Left hindlimb (tissue), 1 donor: ENCODE measurements at places on chromosomes 2 and 18.

DNA sequence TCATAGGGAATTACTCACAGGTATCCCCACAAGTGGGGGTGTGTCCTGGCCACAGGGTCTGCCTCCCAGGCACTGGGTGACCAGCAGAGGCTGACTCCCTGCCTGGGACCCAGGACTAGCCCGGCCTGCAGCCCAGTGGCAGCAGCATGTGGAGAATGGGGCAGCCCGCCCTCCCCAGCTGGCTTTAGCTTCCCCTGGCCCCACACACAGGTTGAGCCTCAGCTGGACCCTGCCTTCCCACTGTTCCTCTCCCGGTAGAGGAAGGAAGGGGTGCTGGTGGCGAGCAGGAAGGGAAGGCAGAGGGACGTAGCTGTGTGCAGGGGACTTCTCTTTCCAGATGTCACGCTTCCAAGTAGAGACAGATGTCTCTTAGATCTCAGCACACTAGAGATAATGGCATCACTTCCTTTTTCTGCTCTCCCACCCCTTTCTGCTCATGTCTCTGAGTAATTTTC lies 51.4 kb downstream of the EMILIN2 start:
- DNase-seq = peak; percentile 15

DNA sequence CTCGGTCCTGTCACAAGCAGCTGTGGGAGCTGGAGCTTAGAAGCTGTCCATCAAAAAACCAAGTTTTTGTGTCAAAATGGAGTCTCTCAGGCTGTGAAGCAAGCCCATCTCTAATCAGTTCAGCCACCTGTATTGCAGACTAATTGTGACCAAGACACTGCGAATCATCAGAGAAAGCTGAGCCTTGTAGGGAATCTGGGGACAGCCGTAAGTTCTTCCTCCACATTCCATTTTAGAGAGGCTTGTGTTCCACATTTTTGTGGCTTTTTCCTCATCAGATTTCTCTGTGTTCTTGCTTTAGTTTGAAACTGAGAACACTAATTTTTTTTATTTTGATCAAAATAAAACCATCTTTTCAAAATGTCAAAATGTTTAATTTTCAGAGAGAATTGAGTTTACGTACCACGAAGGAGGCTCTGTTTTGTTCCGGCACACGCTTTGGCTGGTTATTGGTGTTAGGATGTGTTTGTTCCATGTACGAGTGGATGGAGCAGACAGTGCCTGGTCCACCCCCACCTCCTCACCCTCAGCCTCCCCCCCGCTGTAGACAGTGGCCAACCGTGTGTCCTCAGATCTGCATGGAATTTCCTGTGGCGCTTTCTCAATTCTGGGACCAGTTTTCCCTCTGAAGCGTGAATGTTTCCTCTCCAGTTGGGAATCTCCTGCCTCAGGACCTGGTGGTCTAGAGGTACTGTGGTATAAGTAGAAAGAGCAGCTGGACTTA lies 140.8 kb downstream of the AGAP1 start:
- DNase-seq = no peak

DNA sequence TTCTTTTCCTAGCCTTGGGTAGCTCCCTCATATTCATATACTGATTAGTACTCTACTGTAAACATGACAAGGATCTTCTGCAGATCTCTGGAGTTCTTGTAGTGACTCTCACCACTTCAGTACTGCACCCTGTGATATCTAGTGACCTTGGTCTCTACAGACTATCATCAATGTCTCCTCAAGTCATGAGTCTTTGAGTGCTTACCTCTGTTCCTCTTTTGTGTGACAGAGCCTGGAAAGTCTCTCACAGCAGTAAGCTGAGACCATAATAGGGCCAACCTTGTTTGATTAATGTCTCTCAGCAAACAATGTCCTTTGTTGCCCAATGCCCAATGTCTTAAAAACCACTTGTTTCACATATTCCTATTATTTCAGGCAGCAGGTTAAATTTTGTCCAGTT lies 34.2 kb upstream of the BAZ2B start:
- DNase-seq = no peak

DNA sequence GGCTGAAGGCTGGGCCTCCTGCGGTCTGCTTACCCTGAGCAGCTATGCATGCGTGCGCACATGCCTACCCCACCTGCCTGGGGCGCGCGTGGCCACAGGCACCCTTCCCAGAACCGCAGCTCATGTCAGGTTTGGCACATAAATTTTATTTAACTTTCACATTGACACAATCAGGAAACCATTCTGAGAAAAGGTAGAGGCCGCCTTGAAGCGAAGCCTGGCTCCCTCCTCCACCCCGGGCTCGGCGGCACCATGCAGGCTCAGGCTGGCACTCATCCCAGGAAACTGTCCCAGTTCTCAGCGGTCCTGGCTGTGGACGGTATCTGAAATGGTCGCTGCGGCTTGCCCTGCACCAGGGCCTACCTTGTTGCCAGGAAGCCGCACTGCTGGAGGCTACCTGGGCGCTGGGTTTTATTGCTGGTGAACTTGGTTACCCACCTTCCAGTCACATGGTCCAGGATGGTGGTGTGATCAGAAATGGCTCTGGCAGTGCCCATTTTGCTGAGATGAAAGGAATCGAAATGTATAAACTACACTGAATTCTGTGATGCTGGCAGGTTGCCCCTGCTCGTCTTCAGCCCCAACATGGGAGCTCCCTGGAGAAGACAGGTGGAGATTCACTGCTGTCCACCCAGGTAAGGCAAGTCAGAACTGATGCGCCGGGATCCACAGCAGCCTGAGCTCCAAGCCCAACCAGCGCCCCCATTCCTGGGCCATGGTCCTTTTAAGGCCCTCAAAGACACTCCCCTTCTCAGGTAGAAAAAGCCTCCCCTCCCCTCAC lies 25.5 kb downstream of the CHST10 start:
- DNase-seq = no peak

- no peak for DNase-seq
Measured at GRCh38 chr2:222142027-222142426, 156.8 kb downstream of the PAX3 start.

DNA sequence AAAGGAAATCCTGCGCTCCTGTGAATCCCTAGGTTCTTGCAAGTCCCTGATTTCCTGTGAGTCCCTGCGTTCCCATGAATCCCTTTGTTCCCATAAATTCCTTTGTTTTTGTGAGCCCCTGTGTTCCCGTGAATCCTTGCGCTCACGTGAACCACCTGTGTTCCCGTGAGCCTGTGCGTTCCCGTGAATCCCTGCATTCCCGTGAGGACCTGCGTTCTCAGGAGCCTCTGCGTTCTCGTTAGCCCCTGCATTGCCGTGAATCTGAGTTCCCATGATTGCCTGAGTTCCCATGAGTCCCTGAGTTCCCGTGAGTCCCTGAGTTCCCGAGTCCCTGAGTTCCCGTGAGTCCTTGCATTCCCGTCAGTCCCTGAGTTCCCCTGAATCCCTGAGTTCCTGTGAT lies 71.5 kb downstream of the SNTG2 start:
- no peak for DNase-seq

GRCh38 chr2:188787021-188787657 lies 187.0 kb upstream of the COL3A1 start:
- DNase-seq = no peak

DNA sequence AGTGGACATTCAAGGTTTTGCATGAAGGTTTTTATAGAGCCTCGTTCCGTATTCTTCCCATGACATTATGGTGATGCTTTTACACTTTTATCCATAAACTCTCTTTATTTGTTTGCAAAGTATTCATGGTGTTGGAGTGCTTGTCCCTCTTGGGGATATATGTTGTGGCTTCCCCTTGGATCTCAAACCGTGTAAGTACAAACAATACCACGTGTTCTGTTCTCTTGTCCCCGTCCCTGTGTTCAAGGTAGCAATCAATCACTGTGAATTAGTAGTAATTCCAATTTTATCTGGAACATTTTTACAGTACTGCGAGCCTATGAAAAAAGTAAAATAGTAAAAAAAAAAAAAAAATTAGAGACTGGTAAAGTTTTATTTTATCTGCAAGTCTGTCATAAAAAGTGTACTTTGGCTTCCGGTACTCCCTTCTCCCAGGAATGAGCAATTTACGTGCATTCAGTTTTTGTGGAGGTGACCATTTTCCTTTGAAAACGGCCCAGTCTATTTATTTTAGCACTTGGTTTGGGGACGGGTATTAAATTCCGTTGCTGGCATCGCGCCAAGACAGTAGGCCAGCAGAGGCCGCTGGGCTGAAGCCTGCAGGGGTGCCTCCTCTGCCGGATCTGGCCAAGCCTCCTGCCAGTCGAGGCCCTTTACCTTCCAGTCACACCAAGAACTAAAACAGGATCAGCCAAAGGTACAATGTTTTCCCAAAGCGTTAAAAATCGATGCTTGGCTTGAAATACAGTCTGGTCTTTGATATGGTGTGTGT lies 175.7 kb downstream of the SOCS6 start:
- peak; percentile 61 for DNase-seq

DNA sequence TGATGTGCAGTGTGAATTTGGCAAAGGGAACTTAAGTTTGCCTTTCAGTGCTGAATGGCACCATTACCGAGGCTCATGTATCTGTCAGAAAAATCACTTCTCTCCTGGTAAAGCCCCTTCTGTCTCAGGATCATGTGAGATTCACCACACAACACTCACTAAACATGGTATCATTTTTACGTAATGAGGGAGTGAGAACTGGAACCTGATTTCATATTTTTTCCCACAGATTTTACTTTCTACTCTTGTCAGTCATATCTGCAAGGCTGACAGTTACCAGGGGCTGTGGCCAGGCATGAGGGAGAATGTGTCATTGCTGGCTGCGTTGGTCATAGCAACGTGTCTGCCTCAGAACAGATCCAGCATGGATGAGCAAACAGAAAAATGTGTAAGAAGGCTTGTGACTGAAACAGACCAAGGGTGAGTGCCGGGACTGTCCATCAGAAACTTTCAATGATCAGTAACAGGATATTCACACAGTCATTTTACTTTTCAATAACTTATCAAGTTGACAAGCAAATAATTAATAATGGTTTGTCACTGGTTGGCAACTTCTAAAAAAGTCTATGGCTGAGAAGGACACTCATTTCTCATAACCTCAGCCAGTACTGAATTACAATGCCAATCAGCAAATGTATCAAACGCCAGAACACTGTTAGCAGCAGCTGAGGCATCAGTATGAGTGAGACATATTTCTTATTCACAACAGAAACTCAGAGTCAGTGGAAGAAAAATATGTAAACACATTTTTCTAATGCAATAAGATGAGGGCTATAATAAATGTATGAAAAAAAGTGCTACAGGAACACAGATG lies 100.5 kb downstream of the CDC42EP3 start:
- no peak for DNase-seq

- DNase-seq = no peak
Measured at GRCh38 chr2:226782092-226782713, 17.4 kb downstream of the IRS1 start.

DNA sequence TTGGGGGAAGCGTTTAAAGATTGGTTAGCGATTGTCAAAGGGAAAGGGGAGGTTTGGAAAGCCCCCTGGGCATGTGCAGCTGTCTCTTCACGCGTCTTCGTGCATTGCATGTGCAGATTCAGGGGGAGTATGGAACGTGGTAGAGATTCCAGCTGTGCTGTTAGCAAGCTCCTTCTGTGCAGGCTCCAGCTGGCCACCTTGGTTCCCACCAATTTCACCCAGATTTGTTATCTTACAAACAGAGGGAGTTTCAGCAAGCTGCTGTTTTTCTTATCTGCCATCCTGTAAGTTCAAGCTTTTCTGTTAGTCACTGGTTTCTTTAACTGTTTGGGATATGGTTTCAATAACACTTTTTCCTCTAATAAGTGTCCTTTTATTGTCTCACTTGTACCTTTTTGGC lies 30.4 kb downstream of the FARP2 start:
- DNase-seq = no peak

GRCh38 chr2:218569661-218570500 lies 1.2 kb downstream of the CNOT9 start:
- DNase-seq = no peak

DNA sequence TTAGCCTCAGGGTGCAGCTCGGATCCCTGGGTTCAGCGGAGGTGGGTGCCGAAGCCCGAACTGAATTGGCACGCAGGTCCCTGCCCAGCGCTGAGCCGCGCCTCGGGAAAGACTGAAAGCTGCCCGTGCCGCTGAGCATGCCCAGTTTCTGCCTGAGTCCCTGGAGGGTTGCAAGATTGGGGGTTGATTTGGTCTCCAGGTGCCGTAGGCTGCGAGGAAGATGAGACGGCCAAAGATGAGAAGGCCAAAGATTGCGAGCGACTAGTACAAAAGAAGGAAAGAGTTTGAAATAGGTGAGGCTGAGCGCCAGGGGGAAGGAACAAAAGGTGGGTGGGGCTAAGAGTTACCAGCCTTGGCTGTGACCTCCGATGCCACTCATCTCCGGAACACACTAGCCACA lies 852 bp upstream of the KCNH7 start:
- no peak for DNase-seq

- no peak for DNase-seq
Measured at GRCh38 chr18:34772887-34773286, 62.8 kb downstream of the DTNA start.

- DNase-seq = no peak
Measured at GRCh38 chr2:44731505-44731904, 210.0 kb upstream of the SIX3 start.

- DNase-seq = no peak
Measured at GRCh38 chr18:73662421-73662820, 485.2 kb downstream of the FBXO15 start.

- no peak for DNase-seq
Measured at GRCh38 chr18:46140173-46140572, 36.0 kb downstream of the HAUS1 start.

DNA sequence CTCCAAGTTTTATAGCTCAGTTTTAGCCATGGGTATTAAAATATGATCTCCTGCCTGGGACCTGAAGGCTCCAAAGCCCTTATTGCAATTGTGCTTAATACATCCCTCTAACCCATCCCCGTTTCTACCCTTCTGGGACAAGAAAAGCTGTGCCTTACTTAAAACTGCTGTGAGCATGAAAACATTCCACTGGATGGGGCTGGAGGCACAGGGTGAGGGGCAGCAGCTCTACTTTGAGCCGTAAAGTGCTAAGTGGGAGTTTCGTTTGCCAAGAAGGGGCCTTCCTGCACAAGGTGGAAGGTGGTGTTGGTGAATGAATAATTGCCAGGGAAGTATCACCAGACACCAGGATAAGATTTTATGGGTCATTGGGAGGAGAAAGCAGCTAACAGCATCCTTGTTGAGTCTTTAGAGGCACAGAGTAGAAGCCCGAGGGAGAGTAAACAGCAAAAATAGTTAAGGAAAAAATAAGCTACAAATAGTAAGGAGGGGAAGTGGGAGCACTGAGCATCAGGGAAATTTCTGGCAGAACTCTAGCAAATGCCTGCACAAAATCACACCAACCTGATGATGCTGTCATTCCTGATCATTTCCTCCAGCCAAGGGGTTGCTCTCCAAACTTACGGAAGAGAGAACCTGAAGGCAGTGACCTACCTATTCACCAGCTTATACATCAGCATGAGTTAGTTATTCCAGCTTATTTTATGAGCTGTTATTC lies 218.4 kb downstream of the MREG start:
- no peak for DNase-seq

DNA sequence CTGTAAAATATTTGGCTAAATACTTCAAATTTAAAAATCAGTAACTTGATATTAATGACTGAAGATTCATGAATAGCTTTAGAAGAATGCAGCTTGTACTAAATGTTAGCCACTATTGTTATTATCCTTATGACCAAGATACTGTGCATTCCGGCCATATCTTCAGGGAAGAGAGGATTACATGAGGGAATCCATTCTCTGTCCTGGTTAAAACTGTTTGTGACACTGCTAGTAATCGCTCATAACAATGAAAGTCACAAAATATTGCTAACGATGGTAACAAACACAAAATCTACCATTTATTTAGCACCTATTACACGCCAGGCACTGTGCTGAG lies 217.7 kb downstream of the PRKCE start:
- DNase-seq = no peak

GRCh38 chr18:37846996-37847395 lies 281.4 kb upstream of the CELF4 start:
- DNase-seq = no peak

GRCh38 chr2:19041434-19042041 lies 316.9 kb downstream of the OSR1 start:
- DNase-seq = no peak
